ENCODE measurements at places on chromosomes 4 and X.

- DNase-seq, result no peak
These were observed 8.1 kb downstream of the COQ2 start for GRCh38 chr4:83276299-83277040.

GRCh38 chrX:147072747-147073146 lies 258.2 kb upstream of the CXorf51A start:
- no peak for DNase-seq

DNA sequence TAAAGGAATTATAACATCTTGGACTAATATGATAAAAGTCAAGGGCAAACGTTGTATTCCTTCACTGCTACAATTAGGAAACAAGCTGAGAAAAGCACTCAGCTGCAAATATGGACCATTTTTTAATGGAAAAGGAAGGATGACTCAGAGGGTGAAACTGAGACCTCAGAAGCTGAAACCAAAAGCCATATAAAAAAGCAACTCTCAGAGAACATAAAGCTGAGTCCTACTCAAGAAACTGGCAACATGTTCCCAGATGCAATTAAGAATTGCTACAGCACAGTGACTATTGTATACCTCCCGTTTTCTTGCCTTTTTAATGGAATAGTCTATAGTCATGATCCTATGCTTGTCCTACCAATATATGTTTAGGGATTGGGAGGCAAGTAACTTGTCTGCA lies 1106.4 kb upstream of the INTU start:
- DNase-seq, result no peak

DNA sequence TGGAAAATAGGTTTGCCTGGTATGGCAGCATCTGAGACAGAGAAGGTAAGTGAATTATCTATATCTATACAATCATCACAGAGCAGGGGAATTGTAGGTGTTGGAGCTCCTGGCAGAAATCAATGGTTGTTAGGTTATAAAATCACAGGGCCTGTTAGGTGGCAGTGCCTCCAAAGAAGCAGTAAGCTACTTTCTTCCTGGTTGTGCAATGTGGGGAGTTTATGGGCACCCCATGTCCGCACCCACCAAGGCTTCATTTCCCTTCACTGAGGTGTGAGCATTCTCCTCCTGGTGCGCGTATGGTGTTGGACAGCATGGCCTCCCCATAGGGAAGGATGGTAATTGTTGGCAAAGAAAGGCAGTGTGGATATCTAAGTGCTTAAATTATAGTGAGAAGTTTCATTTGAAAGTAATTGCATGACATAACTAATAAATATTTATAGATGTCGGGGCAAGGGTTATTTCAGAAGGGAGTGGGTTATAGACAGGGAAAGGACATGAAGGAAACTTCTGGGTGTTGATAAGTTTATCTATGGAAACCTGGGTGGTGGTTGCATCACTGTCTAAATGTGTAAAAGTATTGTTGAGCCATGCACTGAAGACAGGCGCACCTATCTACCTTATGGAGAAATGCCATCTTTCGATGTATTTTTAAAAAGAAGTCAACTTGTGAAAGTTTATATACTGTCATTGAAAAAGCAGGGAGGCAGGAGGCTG lies 153.7 kb downstream of the FRAS1 start:
- DNase-seq, result no peak

DNA sequence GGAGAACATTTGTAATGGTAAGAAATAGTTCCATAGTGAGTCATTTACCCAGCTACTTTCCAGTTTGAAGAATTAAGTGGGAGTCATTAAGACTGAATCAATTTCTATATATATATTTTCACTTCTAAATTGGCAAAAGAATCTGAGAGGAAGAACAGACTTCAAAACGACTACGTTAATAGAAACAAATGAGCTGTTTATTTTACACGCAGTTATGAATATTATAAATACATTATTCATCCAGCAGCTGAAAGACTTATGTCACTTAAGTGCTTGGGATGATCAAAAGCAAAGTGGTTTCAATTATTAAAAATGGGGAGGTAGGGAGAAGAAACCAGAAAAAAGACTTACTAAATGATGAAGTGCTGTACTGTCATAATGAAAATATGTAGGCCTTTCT lies 260.5 kb upstream of the DDX53 start:
- DNase-seq, result no peak

DNA sequence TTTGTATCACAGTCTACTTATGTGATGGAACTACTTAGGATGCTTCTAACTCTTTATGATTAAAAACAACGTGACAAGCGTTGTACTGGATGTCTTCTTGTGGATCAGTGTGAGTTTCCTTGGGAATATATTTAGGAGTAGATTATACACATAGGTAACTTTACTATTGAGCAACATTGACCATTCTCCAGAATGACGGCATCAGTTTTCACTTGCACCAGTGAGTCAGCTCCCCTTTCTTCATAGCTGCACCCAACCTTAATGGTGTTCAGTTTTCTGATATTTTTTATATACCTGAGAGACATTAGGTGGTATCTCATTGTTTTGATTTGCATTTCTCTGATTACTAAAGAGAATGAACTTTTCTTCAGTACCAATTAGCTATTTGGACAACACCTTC lies 343.9 kb downstream of the ADGRL3 start:
- DNase-seq, result no peak

DNA sequence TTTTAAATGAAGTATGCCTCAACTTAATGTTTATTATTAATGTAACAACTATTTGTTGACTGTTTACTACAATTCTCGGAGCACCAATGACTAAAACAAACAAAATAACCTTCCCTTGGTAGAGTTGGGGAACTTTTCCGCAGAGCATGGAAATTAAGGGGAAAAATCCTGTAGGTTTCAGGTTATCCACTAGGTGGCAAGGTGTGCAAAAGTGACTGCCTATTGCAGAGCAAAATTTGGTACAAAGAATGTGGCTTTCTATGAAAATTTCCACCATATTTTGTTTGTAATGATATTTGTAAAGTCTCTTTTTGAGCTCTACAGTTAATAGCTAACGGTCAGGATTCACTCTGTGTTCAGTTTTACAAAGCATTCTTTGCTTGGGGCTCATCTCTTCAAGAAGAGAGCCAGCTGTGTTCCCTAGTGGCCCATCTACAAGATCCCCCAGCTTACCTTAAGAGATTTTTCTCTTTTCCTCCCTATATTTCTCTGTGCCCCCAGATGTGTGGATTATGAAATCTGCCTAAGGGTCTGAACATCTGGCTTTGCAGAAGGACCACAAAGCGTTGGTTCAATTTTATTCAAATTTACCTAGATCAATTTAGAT lies 61.1 kb downstream of the FBXO8 start:
- DNase-seq, result no peak

DNA sequence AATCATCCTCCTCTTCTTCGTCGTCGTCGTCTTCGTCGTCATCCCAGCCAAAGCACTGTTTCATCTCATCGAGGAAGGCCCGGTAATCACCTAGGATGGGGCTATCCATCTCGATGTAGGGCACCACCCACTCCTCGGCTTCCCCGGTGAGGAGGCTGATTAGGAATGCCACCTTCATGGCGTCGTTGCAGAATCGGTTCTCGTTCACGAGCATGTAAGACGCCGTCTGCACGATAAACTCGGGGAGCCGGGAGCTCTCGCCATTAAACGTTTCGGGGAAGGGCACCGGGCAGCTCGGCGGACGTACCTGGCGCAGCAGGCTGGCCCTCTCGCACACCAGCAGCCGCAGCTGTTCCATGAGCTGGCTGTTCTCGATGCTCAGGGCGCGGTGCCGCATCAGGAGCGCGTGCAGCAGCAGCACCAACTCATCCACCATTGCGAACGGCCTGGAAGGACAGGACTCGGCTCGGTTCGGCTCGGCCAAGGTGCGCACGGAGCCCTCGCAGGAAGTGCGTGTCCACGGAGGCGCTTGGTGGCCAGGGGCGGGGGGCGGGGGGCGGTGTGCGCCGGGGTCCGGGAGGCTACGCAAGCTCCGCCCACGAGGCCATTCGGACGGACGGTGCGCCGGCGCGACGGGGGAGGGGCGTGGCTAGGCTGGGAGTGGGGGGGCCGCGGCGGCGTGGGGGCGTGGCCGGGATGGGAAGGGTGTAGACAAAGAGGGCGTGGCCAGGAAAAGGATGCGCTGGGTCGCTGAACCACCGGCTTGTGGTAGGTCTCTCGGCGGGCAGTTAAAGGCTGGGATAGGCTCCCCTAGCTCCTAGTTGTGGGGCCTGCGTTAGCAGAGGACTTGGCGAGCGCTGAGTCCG lies at the start of gene LDOC1:
Gene LDOC1 (minus strand): TSS at position 544 of the 866 bp plus-strand sequence. CDS start 108 bp downstream, at position 436.
- DNase-seq, result peak; percentile 30

DNA sequence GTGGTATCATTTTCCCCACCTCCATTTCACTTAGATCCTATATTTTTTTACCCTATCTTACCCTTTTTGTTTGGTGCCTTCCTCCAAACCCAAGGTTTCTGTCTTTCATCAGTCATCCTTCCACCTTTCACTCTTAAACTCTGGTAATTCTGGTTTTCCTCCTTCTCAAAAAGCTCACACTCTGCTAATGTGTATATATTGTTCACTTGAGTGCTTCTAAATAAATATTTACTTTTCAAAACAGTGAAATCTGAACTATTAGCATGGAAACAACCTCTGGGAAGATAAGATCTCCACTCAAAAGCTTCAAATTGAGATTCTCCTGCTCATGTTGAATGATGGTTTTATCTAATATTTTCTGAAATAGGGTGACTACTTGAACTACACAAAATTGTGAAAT lies 21.5 kb downstream of the XIAP start:
- no peak for DNase-seq

GRCh38 chrX:12758291-12758690 lies 32.9 kb upstream of the PRPS2 start:
- DNase-seq, result no peak

DNA sequence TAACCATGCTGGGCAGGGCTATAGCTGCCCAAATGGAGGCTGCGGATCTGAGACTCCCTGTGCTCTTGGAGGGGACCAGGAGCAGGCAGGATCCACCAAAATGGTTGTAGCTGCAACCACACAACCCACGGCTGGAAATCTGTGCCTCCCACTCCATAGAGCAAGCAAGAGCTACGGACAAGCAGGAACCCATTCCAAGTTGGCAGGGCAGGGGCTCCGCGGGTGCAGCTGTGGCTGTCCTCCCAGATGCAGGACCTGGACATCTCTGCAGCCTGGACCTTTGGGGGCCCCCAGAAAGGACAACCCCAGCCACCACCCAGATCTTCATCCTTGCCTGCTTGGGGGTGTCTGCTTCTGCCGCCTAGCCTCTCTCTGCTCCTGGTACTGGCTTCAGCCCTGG lies 154.1 kb upstream of the TRAM1L1 start:
- DNase-seq, result no peak

DNA sequence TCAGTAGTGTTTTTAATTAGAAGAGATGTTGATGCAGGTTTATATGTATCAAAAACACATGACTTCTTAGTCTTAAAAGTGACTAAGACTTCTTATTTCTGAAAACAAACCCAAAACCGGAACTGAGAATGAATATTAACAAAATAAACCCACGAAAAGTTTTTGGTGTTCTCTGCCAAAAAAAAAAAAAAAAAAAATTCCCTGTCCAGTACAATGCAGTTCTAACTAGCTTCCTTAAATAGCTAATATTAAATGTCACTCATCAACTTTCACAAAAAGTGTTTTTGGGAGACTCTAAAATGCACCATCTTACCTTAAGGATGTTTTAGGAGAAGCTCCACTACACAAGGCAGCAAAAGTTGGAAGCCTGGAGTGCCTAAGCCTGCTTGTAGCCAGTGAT lies 2.0 kb downstream of the ANKRD37 start:
- DNase-seq, result no peak

GRCh38 chrX:37883196-37883595 lies 35.8 kb upstream of the DYNLT3 start:
- no peak for DNase-seq

DNA sequence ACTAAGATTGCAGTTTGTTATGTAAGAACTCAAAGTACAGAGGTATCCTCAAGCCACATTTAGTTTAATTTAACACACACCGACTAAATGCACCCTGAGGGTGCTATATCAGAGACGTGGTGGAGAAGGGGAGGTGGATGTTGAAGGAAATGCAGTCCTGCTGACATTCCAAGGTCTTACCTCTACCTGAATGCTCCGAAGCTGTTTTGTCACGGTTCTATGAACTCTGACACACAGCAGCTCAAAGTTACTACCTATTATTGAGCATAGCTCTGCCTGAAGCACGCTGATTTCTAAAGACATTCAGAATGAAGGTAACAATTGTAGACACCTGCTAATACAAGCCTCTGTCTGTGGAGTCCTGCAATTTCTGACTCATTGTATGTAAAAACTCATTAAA lies 6.7 kb downstream of the CC2D2A start:
- no peak for DNase-seq

GRCh38 chr4:80788798-80789197 lies 241.7 kb upstream of the BMP3 start:
- DNase-seq, result no peak

GRCh38 chrX:48470110-48470832 lies at the start of gene SLC38A5:
Gene SLC38A5, minus strand, starts transcription at chrX:48470260. Its CDS starts 2,336 bp downstream, at chrX:48467924.
- DNase-seq, result no peak

- no peak for DNase-seq
These were observed 74.6 kb upstream of the C1QTNF7 start for GRCh38 chr4:15353207-15353606.

GRCh38 chr4:73872316-73873108 lies 3.3 kb downstream of the CXCL1 start:
- no peak for DNase-seq

DNA sequence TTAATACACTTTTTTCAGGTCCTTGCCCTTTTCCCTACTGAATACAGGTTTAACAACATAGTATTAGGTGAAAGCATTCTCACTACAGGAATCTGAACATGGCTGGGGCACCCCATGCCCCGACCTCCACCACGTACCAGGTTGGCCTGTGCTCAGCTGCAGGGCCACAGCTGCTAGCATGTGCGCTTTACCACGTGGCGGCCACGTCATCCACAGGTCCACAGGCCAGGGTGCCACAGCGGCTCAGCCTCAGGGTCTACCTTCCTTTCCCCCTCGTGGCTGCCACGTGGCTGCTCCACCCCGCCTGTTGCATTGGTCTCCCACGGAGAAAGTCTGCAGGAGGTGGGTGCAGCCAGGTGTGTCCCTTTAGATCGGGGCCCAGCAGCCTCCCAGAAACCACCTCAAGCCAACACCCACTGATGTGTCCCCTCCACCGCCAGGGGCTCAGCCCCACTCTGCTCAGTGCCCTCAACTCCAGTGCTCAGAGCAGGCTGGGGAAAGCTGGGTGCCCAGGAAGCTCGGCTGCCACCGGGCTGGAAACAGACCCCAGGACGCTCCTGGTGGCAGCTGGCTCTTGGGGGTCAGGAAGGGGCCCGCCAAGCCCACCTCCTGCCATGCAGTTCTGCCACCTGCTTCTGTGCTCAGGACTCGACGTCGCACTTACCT lies 17.8 kb downstream of the CTBP1 start:
- DNase-seq, result no peak

DNA sequence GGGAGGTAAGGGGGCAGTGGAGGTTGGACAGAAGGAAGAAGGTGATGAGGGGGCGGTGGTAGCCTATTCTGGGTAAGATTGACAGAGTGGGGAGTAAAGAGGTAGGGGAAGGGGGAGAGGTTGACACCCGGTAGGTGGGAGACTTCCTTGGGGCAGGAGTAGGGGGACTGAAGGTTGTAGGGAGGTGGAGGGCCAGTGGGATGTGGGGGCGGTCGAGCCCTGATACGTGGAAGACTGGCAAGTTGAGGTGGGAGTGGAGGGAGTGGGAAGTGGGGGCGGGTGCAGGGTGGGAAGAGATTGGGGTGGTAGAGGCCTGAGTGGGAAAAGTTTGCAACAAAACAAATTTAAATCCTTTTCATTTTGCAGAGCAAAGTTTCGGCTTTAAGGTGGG lies 1.7 kb downstream of the GCNA start:
- no peak for DNase-seq

- no peak for DNase-seq
These were observed 91.6 kb upstream of the H2AZ1 start for GRCh38 chr4:100041646-100042045.

GRCh38 chrX:5857232-5857631 lies 371.4 kb downstream of the NLGN4X start:
- no peak for DNase-seq

GRCh38 chrX:103404231-103405008 lies 28.1 kb downstream of the BEX3 start:
- no peak for DNase-seq

Data from stimulated activated CD8-positive, alpha-beta memory T cell treated with anti-CD3 and anti-CD28 coated beads, Interleukin-7, amount 100 ng/mL, for 1 hour (primary cell).